ENCODE measurements at places on chromosomes 2 and 18.

DNA sequence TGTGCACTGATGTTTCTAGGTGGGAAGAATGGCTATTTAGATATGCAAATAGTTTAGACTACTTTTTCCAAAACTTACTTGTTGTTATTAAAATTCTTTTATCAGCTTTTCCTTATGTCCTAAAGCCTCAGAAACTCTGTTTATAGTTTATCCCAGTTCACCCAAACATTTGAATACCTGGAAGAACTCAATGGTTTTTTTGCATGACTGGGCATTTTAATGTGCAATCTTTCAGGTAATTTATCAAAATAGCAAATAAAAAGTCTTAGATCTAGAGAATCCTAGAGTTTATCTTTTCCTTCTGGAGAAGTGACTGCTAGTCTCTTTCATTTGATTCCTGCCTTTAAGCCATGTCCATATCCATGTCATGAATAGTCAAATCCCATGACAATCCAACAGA lies 9.6 kb upstream of the ADAM23 start:
- no peak for DNase-seq

GRCh38 chr2:54085069-54085468 lies 30.3 kb upstream of the ACYP2 start:
- no peak for DNase-seq

DNA sequence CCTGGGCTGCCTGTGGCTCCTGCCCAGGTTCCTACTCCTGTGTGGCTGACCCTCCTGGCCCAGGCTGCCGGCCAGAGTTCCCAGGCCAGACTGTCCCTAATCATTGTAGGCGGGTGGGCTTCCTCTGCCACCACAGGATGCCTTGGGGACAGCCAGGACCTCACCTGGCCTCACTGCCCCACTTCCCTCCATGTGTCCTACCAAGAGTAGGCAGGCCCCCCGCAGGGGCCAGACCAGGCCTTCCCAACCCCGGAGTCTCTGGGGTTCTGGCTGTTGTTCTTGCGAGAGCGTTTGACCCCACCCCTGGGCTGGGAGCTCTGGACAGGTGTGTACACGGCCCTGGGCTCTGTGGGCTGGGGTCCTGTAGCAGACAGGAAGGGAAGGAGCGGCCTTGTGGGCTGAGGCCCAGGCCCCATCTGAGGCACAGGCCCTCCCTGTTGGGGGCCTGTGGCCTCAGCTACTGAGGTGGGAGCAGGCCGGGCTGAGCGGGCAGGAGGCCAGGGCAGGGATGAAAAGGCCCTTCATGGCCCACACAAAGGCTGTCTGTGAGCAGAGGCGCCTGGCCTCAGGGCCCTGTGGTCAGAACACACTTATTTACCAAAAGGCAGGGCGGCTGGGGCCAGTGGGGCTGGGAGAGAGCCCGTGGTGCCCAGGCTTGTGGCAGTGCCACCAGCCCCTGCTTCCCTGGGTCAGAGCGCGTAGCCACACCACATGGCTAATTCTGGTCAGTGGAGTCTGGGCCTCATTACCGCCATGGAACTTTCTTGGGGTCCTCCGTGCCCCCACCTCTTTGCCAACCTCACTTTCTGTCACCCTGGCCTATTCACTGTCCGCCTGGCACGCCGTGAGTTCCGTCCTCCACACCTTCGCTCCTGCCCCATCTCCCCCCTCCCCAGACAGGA lies 2.0 kb downstream of the SNORC start:
- no peak for DNase-seq

GRCh38 chr2:215567504-215567903 lies 131.6 kb upstream of the FN1 start:
- DNase-seq, result no peak

DNA sequence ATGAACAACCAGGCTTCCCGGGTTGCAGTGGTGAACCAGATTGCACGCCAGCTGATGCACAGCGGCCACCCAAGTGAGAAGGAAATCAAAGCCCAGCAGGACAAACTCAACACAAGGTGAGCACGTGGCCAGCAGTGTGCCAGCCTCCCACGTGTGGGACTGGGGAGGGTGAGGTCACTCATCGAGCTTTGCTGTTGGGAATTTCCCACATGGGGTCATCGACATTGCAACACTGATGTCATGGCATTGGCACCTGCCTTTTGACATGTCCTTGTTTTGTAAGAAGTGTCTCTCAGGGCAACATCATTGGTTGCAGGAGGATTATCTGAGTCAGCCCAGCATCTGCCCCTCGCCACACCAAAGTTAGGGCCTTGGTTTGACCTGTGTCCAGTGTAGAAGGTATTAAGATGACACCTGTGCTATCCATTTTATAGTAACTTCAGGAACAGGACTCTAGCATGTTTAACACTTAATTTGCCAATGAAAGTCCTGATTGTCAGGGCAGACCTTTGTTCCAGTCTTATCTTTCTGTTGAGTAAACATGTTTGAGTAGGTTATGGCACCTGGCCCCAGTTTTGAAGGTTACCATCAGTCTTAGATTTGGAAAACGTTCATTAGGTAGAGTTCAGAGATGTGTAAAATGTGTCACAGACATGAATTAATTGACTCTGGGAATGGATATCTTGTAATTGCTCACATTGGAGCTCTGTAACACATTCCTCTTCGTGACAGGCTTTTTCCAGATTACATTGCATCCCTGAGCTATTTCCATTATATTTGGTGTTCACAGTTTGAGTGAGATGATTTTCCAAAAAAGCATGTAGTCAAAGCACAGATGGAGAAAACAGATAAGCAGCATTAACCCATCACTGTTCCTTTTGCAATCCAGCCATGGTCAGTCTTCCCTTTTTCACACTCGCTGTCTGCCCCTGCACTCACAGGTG lies 93.3 kb upstream of the EML6 start:
- no peak for DNase-seq

DNA sequence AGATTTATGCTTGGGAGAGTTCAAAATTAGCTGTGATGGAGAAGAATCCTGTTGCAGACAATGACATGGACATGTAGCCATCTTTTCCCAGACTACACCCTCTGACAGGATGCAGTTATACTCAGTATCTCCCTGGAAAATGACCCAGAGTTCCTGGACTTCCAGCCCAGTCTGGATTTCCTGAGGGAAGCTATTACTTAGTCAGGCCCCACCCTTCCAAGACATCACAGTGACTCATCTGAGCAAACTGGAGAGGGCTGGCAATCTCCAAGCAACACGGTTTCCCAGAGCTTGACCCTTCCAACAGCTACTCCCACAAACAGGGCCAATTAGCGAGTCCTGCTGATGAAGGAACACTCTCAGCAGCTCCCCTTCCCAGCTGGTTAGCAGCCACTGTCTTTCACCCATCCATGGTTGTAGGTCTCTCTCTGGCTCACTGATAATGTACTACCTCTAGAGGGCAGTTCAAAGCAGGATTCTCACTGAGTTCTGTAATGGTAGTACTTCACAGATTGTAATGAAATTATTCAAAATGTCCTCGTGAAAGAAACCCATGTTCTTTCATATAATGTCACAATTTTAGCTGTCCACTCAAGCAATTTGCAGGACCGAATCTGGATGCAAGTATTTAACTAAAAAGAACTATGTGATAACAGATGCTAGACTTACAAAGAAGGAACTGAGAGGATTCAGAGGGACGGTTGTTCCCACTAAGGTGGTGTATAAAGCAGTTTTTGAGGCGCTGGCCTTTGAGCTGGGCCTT lies 110.2 kb downstream of the MDH1 start:
- no peak for DNase-seq

GRCh38 chr2:202237787-202238233 lies 587 bp downstream of the SUMO1 start:
- no peak for DNase-seq

DNA sequence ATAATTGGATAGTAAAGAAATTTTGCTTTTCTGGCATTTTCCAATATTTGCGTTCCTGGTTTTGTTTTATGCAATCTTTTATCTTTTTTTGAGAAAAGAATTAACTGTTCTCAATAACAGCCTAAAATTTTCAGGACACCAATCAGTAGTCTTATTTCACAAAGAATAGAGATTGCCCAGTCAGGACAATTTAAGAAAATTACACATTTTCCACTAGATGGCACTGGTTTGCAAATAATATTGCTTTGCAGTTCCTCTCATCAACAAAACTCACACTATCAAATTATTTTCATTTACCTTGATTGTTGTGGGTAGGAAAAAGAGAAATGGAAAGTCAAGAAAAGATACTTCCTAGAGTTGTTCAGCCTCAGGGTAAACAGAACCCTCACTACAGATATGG lies 2.4 kb upstream of the RBM45 start:
- no peak for DNase-seq

DNA sequence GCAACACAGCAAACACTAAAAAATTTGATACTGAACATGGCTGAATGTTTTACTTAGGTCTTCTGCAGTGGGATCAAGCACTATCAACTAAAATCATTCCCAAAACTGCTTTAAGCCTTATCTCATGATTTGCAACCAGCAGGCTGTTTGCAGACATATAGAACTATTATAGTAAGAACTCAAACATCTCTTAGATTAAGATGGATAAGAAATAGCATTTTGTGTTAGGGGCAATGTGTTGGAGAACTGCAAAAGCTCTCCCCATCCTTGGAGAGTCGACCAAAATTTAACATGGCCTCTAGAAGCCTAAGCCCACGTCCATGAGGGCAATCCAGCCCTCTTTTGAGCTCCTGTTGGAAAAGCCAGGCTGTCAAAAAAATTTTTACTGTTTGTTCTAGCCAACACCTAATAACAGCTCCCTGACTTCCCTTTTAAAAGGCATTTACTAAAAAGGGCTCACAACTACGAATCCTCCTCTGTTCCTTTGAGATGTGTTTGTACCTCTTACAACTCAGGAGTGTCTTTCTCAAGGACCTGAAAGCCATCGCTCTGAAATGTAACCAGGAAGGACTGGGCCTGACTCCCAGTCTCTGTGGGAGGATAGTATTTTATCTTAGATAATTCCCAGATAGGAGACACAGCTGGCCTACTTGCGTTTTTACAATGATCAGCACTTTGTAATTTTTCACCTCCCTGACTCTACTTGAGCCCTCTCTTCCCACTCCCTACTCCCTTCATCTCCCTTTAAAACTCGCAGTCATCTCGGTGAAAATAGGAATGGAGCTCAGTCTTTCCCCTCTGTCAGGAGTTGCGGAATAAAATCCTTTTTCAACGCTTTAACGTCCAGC lies 1.4 kb downstream of the KRCC1 start:
- no peak for DNase-seq

GRCh38 chr2:68746408-68746807 lies 11.8 kb downstream of the ARHGAP25 start:
- DNase-seq, result no peak

DNA sequence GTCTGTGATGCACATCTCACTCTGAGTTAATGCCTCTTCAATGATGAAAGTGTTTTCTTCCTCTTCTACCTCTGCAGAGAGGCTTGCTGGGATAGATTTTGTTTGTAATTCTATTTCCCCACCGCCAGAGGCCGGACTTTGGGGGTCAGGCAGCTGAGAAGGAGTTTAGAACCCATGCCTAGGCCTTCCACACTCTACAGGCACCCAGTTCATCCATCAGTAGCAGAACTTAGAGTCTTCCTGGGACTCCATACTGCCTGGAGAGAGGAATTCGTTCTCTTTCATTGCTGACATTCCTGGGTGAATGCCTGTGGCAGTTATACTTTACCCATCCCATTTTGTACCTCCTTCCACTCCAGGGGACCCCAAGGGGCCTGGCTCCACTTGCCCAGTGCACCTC lies 9.1 kb downstream of the TPRKB start:
- DNase-seq, result no peak

- DNase-seq, result no peak
These were observed 35.2 kb upstream of the TTC32 start for GRCh38 chr2:19937004-19937403.

DNA sequence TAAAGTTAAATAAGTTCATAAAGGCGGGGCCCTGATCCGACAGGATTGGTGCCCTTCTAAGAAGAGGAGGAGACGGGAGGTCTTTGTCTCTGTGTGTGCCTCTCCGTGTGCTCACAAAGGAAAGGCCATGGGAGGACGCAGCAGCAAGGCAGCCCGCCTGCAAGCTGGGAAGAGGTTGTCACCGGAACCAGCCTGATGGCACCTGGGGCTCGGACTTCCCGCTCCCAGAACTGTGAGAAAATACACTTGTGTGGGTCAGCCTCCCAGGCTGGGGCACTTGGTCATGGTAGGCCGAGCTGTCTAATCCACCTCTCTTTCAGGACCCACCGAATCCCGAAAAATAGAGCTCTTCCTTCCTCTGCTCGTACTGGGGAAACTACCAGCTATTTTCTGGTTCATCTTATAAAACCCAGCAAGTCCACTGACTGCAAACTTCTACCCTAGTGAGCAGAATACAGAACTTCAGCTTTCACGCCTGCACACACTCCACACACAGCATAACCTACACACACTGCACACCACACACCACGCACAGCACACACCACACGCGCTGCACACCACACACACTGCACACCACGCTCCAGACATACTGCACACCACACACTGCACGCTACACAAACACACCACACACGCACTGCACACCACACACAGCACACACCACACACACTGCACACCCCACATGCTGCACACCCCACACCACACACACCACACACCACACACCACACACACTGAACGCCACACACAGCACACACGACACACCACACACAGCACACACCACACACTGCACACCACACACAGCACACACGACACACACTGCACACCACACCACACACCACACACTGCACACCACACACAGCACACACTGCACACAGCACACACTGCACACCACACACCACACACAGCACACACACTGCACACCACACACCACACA lies 58.1 kb downstream of the ASB1 start:
- DNase-seq, result no peak

DNA sequence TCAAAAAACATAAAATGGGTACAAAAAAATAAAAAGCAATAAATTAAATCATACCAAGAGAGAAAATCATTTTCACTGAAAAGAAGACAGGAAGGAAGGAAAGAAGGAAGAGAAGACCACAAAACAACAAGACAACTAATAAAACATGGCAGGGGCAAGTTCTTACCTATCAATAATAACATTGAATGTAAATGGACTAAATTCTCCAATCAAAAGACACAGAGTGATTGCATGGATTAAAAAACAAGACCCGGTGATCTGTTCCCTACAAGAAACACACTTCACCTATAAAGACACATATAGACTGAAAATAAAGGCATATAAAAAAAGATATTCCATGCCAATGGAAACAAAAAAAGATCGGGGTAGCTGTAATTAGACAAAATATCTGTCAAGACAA lies 82.6 kb upstream of the CERS6 start:
- no peak for DNase-seq

DNA sequence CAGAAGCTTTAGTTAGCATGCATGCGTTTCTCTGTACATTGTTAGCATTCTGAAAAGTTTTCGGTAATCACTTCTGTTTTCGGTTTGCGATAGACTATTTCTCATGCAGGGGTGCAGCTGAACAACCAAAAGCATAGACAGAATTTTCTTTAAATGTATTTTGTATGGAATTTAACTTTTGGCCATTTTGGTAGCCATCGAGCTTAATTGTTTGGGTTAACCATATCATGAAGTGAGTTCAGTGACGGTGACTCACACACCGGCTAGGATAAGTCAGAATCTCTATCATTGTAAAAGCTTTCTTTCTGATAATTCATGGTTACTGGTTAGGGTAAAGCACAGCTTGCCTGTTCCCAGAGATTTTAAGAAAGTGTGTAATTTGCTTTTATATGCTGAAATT lies 107.2 kb downstream of the CD226 start:
- no peak for DNase-seq

All from stimulated activated CD4-positive, alpha-beta T cell treated with anti-CD3 and anti-CD28 coated beads, Interleukin-2, amount 100 ng/mL, for 4 hours (primary cell).